ENCODE measurements at places on chromosomes 7 and 10. TPM values are rescaled to one million over a fixed set of nuclear protein-coding genes. Genes with fewer than 3 reads are reported as not detected.

DNA sequence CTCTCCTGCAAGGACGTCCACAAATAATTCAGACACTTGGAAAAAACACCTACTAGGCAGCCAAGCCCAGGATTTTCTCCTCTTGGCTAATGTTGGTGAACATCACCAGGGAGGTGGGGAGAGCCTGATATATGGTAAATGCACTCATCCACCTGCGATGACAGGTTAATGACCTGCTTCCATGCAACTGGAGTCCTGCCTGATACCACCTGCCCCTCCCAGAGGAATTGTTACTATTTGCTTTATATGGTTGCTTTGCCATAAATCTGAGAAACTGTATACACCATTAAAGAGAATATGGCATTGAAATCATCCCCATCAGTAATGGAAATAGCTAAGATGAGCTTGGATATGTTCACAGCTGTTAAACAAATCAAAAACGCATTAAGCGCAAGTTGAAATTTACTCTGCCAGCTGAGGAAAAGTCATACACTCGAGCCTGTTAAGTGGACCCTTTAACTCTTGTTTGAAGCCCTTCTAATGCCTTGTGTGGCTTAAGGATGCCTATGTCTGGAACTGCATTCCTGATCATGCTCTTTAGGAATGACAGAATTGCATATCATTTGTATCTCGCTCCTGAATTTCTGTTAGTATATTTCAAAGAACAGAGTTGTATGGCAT lies 208.3 kb downstream of the PRPF18 start:
- DNase-seq: no peak

DNA sequence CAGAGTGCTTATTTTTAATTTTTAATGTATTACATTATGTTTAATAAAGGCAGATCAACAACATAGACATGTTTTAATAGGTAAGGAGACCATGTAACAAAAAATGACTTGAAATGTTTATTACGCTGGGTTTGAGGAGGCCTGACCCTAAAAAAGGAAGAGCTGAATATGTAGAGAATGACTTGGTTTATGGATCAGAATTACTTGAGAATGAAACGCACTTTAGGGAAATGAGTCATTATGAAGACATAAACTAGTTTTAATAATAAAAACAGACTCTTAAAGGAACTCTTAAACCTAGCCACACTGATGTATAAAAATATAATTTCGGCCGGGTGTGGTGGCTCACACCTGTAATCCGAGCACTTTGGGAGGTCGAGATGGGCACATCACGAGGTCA lies 56.5 kb downstream of the CTTNBP2 start:
- DNase-seq: no peak

GRCh38 chr7:128020159-128020558 lies 11.1 kb downstream of the LRRC4 start:
- DNase-seq: no peak

DNA sequence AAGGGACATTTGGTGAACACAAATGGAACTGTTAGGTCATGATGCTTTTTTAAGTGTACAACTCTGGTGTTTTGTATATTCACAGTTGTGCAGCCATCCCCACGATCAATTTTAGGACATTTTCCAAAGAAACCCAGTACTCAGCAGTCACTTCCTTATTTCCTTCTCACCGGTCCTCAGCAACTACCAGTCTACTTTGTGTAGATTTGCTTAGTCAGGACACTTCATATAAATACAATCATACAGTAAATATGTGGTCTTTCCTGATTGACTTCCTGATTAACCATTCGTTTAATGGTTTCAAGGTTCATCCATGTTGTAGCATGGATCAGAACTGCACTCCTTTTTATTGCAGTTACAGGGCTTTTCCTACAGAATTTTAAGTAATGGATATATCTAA lies 14.4 kb downstream of the SGPL1 start:
- DNase-seq: no peak

DNA sequence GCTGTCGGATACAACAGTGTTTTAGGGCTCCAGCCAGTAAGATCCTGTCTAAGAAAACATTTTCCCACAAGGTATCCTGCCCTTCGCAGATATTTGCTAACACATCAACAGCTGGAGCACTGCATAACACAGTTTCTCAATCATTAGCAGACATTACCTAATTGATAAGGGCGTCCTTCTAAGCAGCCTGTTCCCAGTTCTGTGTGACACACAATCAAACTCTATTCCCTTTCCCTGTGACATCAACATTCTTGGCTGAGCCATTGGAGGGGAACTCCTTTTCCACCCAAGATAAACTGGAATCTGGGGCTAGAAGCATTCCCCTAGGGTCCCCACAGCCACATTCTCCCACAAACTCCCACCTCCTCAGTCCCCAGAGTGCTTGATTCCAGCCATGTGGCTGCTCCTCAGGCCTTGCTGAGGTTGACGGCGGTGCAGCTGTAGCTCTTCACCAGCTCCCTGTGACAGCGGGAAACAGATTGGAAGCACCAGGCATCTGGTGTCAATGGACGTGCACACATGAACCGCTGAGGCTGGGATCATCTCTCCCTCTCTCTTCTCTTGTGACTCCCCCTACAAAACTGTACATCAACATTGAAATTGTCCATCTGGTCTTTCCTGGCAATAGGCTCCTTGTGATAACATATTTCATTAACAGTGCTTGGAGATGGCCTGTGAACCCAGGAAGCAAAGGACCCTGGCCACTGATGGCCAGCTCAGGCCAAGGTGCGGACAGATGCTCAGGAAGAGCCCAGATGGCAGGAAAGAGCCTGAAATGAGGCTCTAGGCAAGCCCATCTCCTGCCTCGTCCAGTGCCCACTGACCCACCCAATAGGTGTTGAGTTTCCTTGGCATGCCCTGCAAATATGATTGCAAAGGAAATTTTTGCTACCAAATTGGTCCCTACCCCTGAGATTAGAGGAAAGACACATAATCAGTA lies 131.1 kb upstream of the TBX20 start:
- DNase-seq: no peak

DNA sequence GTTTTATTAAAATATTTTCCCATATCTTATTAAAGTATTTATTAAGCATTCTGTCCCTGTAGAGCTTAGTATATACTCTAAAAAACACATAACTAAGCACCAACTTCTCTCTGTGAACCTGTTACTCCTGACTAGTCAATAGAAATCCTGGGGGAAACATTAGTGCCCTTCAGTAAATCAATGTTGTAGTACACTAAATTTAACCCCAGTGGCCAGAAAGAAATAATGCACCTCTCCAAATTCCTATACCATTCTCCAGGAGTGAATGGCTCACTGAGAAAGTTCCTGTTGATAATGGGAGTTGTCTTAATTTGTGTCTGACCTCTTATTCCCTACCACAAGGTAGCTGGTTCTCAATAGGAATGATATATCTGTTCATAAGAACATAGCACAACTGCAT lies 188.2 kb downstream of the SEMA3D start:
- DNase-seq: no peak

DNA sequence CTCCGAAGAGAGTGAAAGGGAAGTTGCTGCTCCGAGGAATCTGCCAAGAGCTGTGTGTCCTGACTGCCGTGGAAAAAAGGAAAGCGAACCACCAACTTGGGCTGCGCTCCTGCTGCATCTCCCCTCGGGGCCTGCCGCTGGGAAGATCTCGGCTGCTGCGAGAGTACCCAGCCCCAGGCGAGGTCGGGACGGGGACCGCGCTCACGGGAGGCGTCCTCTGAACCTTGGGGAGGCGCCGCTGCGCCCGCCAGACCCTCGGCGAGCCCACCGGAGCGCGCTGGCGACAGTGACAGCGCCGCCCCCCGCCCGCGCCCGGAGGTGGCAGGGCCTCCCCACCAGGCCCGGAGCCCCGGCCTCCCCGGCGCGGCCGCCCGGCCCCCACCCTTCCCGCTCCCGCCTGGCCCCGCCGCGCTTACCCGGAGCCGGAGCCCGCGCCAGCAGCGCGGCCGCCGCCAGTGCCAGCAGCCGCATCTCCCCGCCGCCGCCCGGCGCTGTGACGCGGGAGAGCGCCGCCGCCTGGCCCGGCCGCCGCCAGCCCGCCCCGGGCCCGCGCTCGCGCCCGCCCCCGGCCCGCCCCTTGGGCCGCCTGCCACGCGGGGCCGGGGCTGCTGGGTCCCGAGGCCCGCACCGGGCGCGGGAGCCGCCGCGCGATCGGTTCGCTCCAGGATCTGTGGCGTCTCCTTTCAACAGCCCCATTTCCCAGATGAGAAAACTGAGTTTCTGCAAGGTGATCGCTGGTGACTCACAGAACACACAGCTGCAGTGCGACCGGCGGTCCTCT lies at the start of gene VSTM4:
Gene VSTM4 (minus strand): TSS at position 508 of the 781 bp plus-strand sequence. CDS start 37 bp downstream, at position 471.
- DNase-seq: no peak

DNA sequence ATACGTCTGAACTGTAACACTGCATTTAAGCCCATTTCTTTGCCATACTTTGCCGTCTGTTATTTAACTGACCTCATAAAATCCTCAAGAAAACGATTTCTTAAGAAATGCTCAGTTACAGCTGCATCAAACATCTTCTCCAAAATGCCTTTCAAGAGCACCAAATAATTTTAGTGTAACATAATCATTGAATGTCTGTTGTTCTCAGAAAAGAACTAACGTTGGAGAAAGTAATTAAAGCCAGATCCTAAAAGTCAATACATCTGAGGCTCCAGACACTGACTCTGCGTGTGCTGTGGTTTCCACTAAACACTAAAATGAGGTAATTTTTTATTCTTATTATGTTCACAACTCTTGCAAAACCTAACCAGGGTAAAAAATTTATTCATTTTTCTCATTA lies 63.7 kb upstream of the LRRC17 start:
- no peak for DNase-seq

DNA sequence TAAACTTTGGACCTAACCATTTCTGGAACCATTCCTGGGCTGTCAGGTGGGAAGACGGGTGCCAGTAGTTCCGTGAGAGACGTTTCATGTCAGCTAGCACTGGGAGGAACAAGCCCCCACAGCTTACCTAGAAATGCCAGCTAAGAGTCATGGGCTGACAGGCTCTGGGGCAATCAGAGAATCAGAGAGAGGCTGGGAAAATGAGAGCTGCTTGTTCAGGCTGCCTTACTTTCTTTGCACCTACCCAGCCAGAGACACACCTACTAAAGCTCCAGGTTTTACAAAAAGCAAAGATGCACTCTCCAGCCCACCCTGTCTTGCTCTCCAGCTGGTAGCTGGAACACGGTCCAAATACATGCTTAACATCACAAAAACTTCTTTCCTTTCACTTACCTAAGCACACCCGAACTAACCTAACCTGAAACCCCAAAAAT lies 688 bp downstream of the PTN start:
- DNase-seq: no peak

- DNase-seq: no peak
Observed at GRCh38 chr7:41745451-41745850, 42.6 kb upstream of the INHBA start.

DNA sequence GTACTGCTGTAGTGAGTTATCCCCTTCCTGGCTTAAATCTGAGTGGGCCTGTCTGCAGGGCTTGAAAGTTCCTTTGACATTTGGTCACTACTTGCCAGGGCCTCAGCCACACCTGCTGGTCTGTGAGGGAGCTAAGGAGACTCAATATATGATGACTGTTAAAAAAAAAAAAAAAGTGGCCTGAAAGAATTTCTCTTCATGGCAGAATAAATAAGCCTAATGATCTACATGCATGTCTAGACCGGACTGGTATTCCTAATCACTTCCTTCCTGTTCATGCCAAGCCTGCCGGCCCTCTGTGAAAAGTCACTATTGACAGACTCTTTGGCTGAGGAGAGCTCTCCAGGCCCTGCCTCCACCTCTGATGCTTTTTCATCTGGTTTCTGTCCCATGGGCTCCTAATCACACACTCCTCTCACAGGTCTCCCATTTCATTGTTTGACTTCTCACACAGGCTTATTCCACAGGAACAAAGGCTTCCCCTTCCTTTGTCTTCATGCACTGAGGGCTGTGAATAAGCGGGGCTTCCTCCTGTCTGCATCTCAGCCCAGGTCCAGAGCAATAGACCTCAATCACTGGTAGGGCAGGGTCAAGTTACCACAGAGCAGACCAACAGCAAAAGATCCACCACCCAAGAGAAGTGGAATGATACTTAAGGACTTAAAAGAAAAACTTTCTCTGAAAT lies 99.1 kb upstream of the SEC61G start:
- no peak for DNase-seq

DNA sequence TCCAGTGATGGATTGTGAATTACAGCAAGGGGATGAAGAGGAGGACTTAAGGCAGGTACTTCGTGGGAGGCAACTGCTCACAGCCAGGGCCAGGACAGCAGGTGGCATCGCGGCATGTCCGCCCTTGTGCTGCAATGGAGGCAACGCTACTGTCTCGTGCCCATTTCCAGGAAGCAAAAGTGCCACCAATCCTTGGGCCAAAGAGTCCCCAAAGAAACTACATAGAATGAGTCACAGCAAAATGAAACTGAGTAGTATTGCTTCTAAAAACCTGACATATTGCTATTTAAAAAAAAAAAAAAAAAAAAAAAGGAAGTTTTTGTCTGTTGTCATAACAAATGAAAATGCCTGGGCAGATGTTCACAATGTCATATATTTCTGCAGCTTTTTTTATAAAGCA lies 46.6 kb downstream of the RSU1 start:
- DNase-seq: no peak

DNA sequence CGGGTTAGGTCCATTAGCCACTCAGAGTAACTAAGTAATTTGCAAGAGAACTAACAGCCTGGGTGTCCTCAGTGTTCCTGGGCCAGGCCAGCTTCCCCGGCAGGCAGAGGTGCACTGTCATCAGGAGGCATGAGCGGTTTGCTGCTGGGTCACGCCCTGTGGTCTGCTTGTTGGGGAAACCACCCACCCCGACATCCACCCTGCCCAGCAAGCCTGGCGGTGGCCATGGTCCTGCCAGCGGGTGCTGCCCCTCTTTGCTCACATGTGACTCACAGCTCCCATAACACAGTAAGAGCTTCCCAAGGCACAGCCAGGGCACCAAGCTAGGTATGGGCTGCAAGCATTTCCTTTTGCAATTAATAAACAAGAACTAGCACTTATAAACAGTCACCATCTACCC lies 75.9 kb downstream of the RGS10 start:
- DNase-seq: no peak

DNA sequence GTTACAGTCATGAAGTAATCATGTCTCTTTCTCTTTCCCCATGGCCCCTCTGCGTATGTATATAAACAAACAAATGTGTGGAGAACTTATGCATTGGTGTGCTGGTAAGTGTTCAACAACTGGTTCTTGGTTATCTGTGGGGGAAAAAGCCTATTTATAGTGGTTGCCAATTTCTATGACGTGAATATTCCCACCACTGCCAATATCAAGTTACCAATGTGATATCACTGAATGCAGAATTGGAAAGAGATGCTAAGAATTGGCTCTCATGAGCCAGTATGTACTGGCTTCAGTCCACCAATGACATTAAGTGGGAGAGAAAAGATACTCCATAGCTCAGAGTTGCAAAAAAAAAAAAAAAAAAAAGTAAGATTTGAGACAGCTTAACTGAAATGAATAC lies 399.7 kb downstream of the REEP3 start:
- no peak for DNase-seq

Gene PPP1R17
- not detected for total RNA-seq

Gene CABCOCO1
- total RNA-seq: 0.07 TPM

Gene PHYH
- 28.6 TPM for total RNA-seq

Gene CYP3A5
- not detected for total RNA-seq

Gene ASB10
- total RNA-seq: not detected

Gene CYP26A1
- not detected for total RNA-seq

Gene SEPTIN7
- total RNA-seq: 175 TPM

Gene PIP4K2A
- 23.6 TPM for total RNA-seq

Gene MUC3A
- 0.34 TPM for total RNA-seq

Gene IGF2BP3
- 44.0 TPM for total RNA-seq

Gene H2AZ2
- 129 TPM for total RNA-seq
